Activated T-cell treated with anti-CD3 and anti-CD28 coated beads, Interleukin-2, amount 50 U/mL, for 48 hours (primary cell): ENCODE measurements at places on chromosomes 7 and 10.

DNA sequence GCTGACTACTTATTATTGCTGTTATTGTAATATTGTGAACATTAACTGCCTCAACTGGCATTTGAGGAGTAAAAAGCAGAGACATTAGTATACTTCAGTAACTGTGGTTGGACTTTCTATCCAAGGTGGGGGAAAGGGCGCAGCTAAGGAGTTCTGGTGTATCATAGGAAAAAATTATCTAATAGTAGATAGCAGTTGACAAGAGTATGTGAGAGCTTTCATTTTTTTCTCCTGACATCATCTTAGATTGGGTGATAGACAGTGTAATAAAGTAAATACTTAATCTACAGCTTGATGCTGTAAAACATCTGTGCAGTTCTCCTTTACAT is 68.9 kb downstream of the PHTF2 start:
- DNase-seq: no peak

- DNase-seq: no peak
Observed at GRCh38 chr7:134827889-134828288, 48.5 kb downstream of the CALD1 start.

- DNase-seq: no peak
Observed at GRCh38 chr10:310371-310770, 175.1 kb downstream of the ZMYND11 start.

GRCh38 chr7:95927756-95928155 is 155.4 kb downstream of the DYNC1I1 start:
- no peak for DNase-seq

- no peak for DNase-seq
Observed at GRCh38 chr10:113753020-113753692, 1.7 kb downstream of the PLEKHS1 start.
